ENCODE measurements at places on chromosomes 5 and 9.

GRCh38 chr9:37947977-37948376, 44.0 kb upstream of the SLC25A51 start:
- DNase-seq: no peak

DNA sequence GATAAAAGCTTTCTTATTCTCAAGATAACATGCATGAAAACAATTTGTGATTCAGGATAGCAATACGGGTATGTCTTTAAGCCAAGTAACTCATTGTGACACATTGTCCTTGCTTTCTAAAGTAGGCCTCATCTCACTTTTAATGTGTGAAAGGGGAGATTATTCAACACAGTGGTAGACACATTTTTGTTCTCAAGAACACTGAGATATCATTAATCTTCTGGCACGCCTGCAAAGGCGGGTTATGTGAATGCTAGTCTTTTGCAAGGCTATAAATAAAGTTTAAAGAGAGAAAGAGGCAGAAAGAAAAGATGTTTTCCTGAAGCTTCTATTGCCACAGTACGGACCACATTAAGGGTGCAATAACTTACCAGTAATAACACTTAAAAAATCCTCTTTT, 181.8 kb upstream of the MEF2C start:
- DNase-seq: no peak

- DNase-seq: no peak
Observed at GRCh38 chr9:100848726-100849125, 179.8 kb upstream of the PLPPR1 start.

- no peak for DNase-seq
Observed at GRCh38 chr5:126941403-126941802, 89.0 kb downstream of the MARCHF3 start.

- DNase-seq: peak; percentile 31
Observed at GRCh38 chr5:43309637-43310036, 3.6 kb downstream of the HMGCS1 start.

DNA sequence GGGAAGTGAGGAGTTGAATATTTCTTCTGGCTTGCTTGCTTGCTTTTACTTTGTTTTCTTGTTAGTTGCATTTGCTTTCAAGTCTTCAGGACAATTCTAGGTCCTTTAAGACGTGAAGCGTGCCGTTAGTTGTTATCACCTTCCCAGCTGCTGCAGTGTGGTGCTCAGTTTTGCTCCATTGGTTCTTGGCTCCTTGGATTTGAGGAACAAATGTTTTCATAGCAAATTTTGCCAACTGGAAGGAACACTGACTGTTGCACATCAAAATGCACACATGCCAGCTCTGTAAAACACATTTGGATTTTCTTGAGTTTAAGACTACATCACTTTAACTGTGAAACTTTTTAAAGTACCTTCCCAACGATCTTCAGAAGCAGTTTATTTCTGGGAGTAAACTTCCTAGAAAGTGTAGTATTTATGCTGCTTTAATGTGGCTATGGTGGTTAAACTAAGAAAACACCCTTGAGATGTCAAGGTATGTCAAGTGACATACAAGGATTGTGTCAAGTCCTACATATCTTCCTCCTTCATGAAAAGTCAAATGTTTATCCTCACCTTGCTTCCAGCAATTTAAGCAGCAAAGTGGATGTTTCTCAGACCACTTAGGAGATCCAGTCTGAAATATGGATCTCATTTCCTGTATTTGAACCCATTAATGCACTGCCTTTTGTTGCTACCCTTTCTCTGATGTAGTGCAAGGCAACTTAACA, 24.9 kb downstream of the MOCS2 start:
- DNase-seq: peak; percentile 23

DNA sequence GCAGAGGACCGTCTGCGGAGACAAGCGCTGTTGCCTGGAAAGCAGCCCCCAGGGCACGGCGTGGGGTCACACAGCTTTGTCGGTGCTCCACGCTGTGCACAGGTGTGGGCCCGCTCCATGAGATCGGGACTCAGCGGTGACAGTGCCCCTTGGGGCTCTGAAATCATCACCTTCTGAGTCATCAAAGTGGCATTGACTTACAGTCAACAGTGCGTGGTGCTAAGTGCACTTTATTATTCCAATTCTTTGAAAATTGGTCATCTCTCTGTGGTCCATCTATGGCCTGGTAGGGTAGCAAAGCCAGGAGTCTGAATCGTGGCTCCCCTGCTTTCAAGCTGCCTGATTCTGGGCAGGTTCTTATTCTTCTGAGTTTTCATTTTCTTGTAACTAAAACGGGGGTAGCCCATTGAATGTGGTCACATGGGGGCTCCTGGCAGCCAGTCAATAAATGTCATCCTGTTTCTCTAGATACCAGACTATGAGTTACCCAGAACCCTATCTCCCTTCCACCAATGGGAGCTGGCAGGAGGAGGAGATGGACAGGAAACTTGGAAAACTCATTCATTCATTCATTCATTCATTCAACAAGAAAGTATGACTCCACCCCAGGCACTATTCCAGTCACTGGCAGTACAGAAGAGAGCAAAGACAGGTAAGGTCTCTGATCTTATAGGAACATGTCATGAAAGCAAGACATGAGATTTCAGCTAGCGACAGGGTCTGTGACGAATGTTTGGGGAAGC, 20.3 kb upstream of the UNC5A start:
- no peak for DNase-seq

- DNase-seq: no peak
Observed at GRCh38 chr9:136151848-136152542, 33.3 kb upstream of the TMEM250 start.

DNA sequence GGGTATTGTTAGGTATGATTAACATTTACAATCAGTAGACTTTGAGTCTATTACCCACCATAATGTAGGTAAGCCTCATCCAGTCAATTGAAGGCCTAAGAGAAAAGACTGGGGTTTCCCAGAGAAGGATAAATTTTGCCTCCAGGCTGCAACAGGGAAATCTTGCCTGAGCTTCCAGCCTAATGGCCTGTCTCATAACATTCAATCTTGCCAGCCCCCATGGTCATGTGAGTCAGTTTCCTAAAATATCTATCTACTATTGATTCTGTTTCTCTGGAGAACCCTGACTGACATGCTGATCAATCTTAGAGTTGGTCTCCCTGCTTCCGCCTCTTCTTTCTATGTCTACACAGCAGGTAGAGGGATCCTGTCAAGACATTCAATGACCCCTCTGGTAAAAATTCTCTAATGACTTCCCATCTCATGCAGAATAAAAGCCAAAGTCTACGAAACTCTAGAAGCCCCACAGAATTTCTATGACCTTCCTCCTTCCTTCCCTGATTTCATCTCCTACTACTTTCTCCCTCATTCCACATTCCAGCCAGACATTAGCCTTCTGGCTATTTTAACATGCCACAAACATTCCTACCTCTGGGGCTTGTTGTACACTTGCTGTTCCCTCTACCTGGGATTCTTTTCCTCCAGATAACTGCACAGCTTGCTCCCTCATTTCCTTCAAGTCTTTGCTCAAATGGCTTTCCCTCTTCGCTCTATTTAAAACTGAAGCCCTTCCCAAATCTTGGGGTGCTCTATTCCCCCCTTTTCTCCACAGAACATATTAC, 60.2 kb downstream of the FBXW11 start:
- DNase-seq: no peak

DNA sequence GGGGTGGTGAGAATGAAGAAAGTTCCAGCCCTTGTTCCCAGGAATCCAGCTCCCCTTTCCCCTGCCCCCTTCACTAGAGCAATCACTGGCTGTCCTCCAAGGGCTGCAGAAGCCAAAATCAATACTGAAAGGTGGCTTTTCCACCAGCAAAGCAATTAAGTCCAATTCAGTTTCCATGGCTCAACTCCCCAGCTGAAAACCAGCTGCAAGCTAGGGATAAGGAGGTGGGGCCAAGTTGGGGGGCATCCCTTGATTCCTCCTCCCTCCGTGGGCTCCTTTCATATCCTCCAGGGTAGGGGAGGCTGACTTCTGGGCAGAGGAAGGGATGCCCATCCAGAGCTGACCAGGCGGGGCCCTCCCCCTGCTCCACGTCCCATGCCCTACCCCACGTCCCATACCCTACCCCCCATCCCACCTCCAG, 22.7 kb downstream of the CAMK2A start:
- peak; percentile 71 for DNase-seq

DNA sequence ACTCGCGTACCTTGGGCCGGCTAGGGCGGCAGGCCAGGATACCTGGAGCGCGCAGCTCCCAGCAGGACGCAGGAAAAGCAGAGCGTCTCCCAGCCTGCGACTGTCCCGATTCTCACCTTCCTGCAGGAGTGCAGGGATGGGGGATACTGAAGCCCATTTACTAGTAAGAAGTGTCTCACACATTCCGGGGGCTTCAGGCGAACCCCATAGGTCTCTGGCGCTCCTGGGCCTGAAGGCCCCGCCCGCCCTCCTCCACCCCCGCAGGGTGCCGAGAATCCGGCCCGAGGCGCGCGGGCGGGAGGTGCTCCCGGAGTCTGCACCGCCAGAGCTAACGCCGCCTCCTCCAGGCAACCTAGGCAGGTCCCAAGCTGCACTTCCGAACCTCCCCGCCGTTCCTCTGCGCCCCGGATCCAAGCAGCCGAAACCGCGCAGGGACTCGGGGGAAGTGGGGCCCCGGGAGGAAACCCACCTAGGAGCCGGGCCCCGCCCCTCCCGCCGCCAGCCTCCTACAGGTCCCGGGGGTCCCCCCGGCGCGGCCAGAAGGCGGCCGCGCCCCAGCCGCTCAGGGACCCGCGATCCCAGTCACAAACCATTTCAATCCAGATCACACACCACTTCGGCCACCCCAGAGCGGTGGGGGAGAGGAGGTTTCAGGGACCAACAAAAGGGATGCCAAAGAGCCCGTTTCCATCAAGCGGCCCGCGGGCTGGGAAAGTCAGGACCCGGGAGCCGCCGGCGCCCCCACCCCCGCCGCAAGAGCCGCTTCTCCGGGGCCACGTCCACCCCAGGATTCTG, 1.2 kb downstream of the ROR2 start:
- peak; percentile 69 for DNase-seq

- peak; percentile 45 for DNase-seq
Observed at GRCh38 chr9:117081641-117082317, 333.1 kb downstream of the ASTN2 start.

- DNase-seq: no peak
Observed at GRCh38 chr5:38187532-38187931, 70.8 kb upstream of the EGFLAM start.

Data from tongue (tissue), 3 donors.